GM12865 (cell line): ENCODE measurements at places on chromosomes 2 and 18.

DNA sequence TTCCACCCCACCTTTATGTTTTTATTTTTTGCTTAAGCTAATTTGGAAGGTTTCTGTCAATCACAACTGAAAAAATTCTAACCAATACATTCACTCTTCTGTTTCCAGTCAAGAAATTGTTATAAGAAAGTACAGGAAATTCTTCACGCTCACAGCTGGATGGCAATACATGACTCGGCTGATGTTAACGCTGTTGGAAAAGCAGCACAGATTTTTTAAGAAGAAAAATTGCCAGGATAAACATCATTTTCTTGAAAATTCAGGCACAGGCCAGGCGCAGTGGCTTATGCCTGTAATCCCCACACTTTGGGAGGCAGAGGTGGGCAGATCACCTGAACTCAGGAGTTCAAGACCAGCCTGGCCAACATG, 46.1 kb downstream of the STPG4 start:
- DNase-seq, result no peak

DNA sequence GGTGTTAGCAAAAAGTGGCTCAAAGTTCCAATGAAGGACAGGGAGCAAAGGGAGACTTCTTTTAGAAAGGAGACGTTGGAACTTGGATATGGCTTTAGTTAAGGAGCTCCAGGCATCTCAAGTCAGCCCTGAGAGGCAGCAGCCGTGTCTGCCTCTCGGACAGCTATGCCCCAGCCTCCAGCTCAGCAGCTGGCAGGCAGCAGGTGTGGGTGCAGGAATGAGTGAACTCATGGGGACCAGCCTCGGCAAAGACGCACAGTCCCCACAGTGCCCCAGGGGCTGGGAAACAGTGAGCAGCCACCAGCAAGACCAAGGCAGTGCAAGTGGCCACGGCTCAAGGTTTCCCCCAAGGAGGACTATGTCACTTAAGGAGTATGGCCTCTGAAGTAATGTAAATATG, 1.6 kb upstream of the LRRFIP1 start:
- DNase-seq, result no peak

- no peak for DNase-seq
Observed at GRCh38 chr2:156818944-156819343, 382.8 kb downstream of the GPD2 start.

DNA sequence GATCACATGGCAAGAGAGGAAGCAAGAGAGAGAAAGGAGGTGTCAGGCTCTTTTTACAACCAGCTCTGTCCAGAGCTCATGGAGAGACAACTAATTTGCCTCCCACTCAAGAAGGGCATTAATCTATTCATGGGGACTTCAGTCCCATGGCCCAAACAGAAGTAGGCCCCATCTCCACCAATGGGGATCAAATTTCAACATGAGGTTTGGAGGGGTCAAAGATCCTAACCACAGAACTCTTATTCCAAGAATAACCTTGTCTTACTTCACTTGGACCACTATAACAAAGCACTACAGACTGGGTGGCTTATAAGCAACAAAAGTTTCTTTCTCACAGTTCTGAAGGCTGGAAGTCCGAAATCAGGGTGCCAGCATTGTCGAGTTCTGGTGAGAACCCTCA, 31.8 kb downstream of the GRB14 start:
- no peak for DNase-seq

DNA sequence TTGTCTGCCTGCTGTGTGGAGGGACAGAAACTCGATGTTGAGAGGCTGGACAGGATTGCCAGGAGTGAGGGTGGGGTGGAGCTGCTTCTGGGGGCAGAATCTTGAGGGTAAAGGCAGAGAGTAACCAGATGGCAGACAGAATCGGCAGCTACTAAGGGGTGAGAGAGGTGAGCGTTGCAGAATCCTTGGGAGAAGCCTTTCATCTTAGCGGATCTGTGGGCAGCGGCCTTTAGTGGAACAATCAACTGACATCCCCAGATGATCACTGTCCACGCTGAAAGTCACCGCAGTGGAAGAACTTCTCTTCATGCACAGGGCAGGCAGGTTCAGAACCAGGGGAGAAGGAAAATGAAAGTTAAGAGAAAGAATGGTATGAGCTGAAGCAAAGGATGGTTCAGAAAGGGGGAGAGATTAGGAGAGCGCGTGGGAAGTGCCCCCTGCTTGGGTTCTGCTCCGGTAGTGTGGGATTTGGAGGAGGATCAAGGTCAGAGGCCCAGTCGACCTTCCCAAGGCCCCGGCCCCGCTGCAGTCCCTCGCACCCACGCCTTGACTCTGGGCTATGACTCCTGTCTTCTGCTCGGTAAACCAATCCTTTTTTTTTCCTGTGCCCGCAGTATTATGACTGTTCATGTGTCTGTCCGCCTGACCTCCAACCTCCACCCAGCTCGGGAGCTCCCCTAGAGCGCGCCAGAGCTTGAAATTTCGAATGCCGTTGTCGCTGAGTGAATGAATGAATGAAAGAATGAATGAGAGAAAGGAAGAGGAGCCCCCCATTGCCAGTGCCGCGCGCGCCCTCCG, 584 bp downstream of the BOLA3 start:
- DNase-seq, result peak; percentile 61

- DNase-seq, result no peak
Observed at GRCh38 chr2:100865816-100866460, 46.0 kb downstream of the NPAS2 start.

- no peak for DNase-seq
Observed at GRCh38 chr2:226703514-226703913, 96.1 kb downstream of the IRS1 start.

- no peak for DNase-seq
Observed at GRCh38 chr2:31828891-31829290, 181.9 kb downstream of the MEMO1 start.

- DNase-seq, result no peak
Observed at GRCh38 chr2:122764014-122764413, 1008.6 kb downstream of the TSN start.

DNA sequence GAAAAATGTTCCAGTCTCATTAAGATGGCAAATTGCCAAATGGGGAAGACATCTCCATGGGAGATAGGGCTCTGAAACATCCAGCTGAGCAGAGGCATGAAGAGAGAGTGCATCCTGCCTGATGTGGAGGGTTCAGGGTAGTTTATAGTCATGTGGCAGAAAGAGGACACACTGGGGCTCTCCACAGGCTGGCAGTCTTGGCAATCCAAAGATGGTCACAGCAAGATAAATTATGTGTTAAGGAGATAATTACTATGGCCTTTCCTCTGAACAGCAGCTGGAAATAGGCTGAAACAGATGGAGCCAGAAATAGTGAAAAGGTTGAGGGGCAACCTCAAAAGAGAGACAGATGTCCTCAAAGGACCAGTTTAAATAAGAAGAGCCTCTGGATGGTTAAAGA, 97.2 kb downstream of the DCC start:
- no peak for DNase-seq

- DNase-seq, result no peak
Observed at GRCh38 chr2:31387850-31388249, 26.7 kb downstream of the XDH start.

DNA sequence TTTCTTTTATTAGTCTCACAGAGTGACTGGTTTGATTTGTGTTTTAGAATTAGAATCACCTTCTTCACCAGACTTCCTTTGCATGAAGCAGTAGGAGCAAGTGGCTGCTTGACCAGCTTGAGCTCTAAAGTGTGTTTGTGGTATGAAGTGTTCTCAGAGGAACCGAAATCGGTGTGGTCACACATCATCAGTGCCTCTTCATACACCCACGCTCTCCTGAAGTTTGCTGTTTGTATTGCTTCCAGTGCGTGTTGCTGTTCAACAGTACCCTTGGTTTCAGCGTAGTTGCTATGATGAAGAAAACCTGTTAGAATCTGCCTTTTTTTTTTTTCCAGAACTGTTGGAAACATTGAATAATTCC, 77.9 kb downstream of the LIMS1 start:
- peak; percentile 97 for DNase-seq

DNA sequence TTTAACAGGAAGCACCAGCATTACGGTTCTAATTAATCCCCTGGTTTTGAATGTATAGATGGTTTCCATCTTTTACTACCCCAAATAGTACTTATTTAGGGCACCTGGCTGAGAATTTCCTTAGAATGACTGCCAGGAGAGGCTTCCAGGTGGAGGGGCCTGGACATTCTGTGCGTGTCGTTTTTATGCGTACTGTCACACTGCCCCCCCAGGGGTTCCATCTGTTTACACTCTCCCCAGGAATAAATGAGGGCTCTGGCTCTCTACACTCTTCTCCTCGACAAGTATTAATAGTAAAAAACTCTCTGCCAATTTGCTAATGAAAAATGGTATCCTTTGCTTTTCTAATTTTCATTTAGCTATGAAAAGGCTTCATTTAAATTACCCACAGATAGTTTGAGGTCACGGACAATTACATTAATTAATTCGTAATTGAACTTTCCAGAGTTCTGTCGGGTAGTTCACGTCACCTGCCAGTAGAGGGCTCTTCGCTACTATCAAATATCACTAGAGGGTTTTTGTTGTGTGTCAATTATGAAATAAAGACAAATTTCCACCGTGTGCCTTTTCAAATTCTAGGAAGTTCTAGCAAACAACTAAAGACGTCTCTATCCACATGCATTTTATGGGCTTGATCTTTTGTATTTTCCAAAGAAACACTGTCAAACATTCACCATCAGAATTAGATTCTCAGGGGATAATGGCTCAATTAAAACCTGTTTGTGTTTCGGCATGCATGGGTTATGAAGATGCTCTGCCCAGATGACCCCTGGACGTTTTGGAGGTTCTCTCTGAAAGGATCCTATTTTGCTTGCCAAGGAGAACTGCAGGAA, 88.8 kb upstream of the ASB18 start:
- peak; percentile 37 for DNase-seq

- DNase-seq, result no peak
Observed at GRCh38 chr18:37383846-37384595, 181.6 kb downstream of the CELF4 start.

- no peak for DNase-seq
Observed at GRCh38 chr2:196338440-196338839, 167.1 kb upstream of the STK17B start.

- DNase-seq, result no peak
Observed at GRCh38 chr2:174888646-174889271, 116.4 kb downstream of the CHN1 start.

- DNase-seq, result no peak
Observed at GRCh38 chr2:218368621-218369153, 12.0 kb downstream of the CATIP start.

DNA sequence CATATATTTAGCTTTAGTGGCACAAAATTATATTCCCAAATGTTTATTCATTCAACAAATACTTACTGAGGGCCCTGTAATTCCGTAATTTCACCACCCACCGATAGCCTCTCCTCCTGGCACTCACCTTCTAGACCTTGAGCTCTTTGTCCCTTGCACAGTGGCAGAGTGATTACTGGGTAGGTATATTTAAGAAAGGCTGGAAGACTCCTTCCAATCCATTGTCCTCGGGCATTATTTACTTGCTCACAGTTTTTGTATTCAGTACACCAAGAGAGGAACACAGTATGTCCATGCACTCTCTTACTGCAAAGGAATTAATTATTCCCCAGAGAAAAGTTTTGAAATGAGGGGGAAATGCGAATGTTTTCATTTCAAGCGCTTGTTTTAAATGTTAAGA, 1.1 kb upstream of the CDCA7 start:
- no peak for DNase-seq

GRCh38 chr2:236731767-236732580, 162.3 kb downstream of the ACKR3 start:
- DNase-seq, result no peak

GRCh38 chr2:54680397-54681041, 42.9 kb upstream of the EML6 start:
- DNase-seq, result peak; percentile 69

- DNase-seq, result no peak
Observed at GRCh38 chr2:95345081-95345562, 48.0 kb downstream of the KCNIP3 start.

DNA sequence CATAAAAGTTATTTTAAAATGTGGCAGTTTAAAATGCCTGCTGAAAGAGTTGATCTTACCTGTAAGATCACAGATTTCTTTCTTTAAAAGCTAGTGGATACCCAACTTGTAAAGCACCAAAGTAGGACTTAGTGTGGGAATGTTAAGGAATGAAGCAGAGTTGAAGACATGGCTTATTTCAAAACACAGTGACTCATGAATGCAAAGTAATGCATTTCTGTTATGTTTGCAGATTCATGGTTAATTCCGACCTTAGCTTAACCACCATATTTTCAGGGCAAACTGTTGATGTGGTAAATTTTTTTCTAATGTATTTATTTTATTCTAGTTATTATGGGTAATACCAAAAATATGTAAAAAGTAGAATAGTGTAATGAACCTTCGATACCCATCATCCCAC, 206.8 kb upstream of the FOSL2 start:
- no peak for DNase-seq

GRCh38 chr2:75608684-75609333, 37.8 kb upstream of the MRPL19 start:
- peak; percentile 67 for DNase-seq
